NCI-H774 (cell line): ENCODE measurements at places on chromosomes 6 and 20.

GRCh38 chr6:113994934-113995342 lies 24.0 kb upstream of the HDAC2 start:
- DNase-seq: peak; percentile 83

GRCh38 chr6:56419191-56419590 lies 171.8 kb upstream of the COL21A1 start:
- no peak for DNase-seq

DNA sequence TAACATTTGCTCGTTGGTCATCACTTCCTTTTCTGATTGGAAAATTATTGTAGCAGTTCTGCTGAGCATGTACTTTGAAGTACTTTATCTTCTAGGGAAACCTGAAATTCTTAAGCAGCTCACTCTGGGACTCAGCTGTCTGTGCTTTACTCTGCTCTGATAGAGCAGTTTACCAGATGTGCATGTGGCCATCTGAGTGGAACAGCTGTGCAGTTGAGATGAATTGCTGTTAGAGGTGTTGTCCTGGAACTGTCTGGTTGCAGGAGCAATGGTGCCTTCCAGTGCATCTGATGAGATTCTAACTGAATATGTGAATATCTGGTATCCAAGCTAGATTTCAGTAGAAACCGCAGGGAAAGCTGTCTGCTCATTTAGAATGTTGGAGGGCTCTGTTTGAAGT lies 27.2 kb downstream of the PANK2 start:
- no peak for DNase-seq

- no peak for DNase-seq
These were observed 17.1 kb upstream of the FAM135A start for GRCh38 chr6:70396163-70396562.

DNA sequence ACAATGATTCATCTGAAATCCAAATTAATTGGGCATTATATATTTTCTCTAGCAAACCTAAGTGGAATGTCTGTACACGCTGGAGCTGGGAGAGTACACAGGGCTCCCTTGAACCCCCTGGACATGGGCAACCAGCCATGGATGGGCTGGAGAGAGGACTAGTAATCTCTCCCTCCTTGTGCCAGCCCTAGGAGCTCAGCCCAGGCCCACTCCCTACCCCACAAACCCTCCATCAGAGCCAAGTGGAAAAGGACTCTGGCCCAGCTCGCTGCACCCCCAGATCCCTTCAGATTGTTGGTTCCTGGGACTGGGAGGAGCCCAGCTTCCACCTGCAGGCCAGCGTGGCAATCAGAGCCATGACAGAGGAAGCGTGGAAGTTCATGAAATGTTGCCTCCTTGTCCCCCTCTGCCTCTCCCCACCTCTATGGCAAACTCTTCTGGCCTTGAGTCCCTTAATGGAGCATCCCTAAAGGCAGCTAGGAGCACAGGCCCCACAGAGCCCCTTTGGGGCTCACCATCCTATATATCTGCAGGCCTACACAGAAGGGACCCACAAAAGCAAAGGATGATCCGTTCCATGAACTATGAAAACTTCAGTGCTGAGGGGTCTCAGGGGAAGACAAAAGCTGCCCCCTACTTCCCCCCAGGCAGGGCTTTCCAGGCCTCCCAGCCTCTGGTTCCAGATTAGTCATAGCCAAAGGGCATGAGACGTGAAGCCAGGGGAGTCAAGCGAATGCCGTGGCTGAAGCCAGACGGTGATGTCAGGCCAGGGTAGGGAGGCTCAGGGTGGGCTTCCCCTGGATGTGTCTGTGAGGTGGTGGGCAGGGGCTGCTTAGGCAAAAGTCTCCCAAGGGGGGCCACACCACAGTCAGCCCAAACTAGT lies 126.4 kb upstream of the MAFB start:
- DNase-seq: no peak

DNA sequence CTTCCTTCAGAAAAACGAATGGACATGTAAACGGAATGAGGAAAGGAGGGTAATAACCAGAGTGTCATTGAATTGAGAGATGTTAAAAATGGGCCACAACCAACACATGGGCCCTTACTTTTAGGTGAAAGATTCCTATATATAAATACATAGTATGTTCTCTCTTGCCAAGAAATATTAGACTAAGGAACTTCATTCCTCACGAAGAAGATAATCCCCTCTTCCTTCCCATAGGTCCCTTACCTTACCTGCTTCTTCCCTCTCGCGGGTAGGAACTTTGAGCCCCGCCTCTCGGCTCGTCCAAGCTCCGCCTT lies 295 bp upstream of the TBC1D22B start:
- DNase-seq: no peak

- DNase-seq: no peak
These were observed 754.4 kb upstream of the MARCKS start for GRCh38 chr6:113102761-113103160.

DNA sequence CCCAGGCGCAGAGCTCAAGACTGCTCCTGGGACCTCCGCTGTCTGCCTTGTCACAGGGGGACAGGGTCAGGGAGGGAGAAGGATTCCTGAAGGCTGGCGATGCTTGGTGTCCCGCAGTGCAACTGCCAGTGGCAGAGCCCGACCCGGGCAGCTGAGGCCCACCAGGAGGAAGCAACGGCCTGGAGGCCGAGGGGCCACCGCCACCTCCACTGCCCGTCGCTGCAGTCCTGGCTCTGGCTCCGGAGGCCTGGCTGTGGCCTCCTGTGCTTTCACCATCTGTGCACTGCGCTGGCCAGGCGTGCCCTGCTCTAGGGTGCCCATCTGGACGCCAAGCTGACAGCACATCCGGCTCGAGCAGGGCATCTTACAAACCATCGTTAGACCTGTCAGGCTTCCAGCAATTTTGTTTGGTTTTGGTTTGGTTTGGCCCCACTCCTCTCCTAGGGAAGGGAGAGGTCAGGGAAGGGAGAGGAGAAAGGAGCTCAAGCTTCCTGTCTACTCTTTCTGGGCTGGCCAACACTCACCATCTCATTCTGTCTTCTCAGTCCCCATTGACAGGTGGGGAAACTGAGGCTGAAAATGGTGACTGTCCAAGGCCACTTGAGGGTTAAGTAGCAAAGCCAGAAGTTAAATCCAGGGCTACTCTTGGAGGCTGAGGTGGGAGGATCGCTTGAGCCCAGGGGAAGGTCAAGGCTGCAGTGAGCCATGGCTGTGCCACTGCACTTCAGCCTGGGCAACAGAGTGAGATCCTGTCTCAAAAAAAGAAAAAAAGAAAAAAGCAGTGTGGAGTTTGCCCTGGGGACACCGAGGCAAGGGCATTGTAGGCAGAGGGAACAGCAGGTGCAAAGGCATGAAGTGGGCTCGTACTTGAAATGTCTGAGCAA lies 37.7 kb upstream of the NOL4L start:
- no peak for DNase-seq

DNA sequence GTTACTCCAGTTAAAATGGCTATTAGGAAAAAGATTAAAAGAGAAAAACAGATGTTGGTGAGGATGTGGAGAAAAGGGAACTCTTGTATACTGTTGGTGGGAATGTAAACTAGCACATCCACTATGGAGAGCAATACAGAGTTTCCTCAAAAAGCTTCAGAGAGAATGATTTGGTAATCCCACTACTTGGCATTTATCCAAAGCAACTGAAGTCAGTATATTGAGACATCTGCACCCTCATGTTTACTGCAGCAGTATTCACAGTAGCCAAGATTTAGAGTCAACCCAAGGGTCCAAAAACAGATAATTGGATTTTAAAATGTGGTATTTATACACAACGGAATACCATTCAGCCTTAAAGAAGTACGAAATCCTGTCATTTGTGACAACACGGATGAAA lies 469.5 kb downstream of the QKI start:
- DNase-seq: no peak

DNA sequence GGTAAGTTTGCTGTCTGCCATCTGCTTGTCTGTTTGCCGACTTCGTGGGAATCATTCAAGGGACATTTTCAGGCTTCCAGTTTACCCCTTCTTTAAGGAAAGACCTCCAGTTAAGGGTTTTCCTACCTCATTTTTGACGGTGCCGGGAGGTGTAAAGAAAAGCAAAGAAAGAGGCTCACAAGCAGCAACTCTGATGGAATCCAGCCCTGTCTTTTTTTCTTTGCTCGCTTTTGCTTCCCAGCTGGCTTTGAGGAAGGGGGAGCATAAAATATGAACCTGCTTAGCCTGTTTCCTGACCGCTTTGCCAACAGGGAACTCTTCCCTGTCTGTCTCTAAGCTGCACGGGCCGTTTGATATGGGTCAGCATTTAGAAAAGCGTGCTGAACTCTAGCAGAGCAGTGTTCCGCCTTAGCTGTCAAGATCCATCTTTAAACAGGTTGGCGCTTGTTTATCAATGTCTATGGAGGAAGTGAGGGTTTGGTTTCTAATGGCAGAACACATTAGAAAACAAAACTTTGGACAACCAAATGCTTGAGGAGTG lies 13.8 kb downstream of the SYTL3 start:
- peak; percentile 25 for DNase-seq

GRCh38 chr6:124205921-124206320 lies 402.3 kb downstream of the NKAIN2 start:
- DNase-seq: no peak

- DNase-seq: no peak
These were observed 70.4 kb downstream of the GCNT2 start for GRCh38 chr6:10591422-10592160.

GRCh38 chr20:51428401-51429143 lies 113.9 kb downstream of the NFATC2 start:
- DNase-seq: no peak

DNA sequence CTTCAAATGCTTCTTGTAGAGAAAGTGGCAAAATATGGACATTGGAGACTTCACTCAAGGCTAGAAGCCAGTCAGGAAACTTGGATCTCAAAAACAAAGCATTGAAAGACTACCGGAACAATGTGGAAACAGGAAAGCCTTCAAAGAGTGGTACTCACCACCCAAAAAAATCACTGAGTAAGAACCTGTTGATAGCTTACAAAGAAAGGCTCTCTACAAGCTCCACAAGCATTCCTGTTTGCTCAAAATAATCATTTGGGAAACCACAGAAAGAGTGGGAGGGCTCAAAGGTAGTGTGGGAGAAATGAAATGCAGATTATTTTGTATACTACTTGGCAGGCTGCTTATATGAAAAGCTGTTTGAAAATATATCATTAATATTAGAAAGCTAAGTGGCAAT lies 9.5 kb upstream of the DST start:
- no peak for DNase-seq

DNA sequence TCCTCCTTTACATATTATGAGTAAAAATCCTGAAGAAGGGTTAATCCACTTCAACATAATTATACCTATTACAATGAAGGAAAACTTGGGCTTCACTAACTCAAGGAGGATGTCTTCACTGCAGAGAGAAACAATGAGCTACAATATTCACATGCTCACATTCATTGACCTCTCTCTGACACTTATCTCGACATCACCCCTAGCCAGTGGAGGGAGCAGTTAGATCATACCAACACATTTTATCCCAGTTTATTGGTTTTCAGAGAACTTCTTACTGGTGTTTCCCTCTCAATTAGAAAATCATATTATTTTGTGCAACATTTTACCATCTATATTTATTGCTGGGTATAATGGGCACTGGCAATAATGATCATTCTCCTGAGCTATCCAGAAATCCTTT lies 646.5 kb downstream of the TENT5A start:
- DNase-seq: no peak

- DNase-seq: no peak
These were observed 156.3 kb downstream of the CARMIL1 start for GRCh38 chr6:25435416-25435985.

DNA sequence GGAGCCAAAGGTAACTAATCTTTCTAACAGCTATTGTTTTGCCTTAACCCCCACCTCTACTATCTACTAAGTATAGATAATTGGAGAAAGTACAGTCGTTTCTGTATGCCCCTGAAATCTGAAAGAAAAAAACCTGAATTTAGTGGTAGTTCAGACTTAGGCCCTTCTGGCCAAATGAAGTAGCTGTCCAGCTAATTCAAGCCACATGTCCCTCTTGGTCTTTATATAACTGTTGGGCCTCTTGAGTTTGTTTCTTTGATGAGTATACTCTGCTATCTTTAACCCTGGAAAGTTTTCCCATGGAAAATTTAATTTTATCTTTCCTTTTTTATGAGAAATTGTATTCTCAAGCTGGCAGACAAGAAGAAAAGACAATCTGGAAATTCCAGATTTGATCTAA lies 73.0 kb upstream of the FAM8A1 start:
- no peak for DNase-seq

DNA sequence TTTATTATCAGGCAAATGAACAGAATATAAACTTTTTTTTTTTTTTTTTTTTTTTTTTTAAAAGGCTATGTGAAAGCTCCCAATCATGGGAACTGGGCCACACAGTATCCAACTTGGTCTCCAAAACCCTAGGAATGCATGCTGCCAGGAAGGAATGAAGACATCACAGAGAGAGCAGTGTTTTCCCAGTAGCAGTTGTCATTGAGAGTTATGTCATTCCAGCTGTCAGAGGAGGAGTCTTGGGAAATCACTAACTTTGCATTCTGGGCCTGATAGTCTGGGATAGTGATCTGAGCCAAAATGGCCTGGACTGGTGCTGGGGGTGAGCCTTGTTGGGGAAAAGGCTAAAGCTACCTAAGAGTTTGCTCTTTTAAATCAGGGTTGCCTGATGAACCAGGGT lies 231.3 kb upstream of the MAP3K7 start:
- DNase-seq: no peak

- no peak for DNase-seq
These were observed 30.5 kb upstream of the RPS6KA2 start for GRCh38 chr6:166657531-166657930.

GRCh38 chr6:138419766-138420165 lies 15.7 kb downstream of the HEBP2 start:
- no peak for DNase-seq

GRCh38 chr20:8646716-8647115 lies 422.2 kb upstream of the PLCB4 start:
- no peak for DNase-seq

- no peak for DNase-seq
These were observed 144.6 kb downstream of the MTHFD1L start for GRCh38 chr6:151010071-151010470.

DNA sequence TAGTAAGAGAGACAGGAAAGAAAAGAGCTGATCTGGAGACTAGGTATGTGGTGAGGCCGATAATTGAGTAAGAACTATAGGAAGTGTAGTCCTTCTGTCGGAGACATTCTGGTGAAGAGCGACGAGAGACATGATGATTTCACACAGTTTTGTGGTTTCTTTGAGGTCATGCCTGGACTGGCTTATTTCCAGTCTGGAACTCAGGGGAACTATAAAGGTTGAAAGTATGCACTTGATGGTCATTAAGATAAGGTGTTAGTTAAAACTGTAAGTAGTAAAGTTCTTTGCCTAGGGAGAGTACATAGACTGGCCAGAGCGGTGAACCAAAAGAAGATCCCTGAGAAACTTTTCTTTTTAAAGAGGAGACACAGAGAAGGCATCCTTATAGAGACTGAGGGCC lies 68.8 kb downstream of the RFX6 start:
- DNase-seq: no peak

GRCh38 chr20:33923740-33924139 lies 70.0 kb upstream of the RALY start:
- DNase-seq: no peak
